Fibroblast of villous mesenchyme (primary cell): ENCODE measurements at places on chromosomes 7 and 10. TPM values are rescaled to one million over a fixed set of nuclear protein-coding genes. Genes with fewer than 3 reads are reported as not detected.

TMEM26 gene
- 5.6 and 6.4 TPM in 2 replicates for total RNA-seq

TMEM196 gene
- total RNA-seq = not detected in 2 replicates

EPHB6 gene
- total RNA-seq = 0.43 and 4.2 TPM in 2 replicates

HYAL4 gene
- under 0.01 and 0.64 TPM in 2 replicates for total RNA-seq

GRCh38 chr7:2757361-2757903 is 69.4 kb downstream of the AMZ1 start:
- DNase-seq = no peak

GRCh38 chr10:117442521-117442920 is 67.3 kb upstream of the PDZD8 start:
- no peak for DNase-seq

- DNase-seq = no peak
These were observed 51.3 kb upstream of the KLF6 start for GRCh38 chr10:3836222-3836820.
